ENCODE measurements at places on chromosomes 4 and X.

GRCh38 chr4:156889616-156890594 lies 81.7 kb downstream of the PDGFC start:
- DNase-seq = no peak

GRCh38 chr4:182746876-182747275 lies 170.3 kb downstream of the DCTD start:
- DNase-seq = no peak

- no peak for DNase-seq
These were observed 3.9 kb upstream of the SULT1B1 start for GRCh38 chr4:69764311-69764710.

GRCh38 chr4:147830102-147830463 lies 98.2 kb downstream of the ARHGAP10 start:
- DNase-seq = no peak

GRCh38 chr4:38987491-38987890 lies 44.7 kb downstream of the TMEM156 start:
- DNase-seq = no peak

DNA sequence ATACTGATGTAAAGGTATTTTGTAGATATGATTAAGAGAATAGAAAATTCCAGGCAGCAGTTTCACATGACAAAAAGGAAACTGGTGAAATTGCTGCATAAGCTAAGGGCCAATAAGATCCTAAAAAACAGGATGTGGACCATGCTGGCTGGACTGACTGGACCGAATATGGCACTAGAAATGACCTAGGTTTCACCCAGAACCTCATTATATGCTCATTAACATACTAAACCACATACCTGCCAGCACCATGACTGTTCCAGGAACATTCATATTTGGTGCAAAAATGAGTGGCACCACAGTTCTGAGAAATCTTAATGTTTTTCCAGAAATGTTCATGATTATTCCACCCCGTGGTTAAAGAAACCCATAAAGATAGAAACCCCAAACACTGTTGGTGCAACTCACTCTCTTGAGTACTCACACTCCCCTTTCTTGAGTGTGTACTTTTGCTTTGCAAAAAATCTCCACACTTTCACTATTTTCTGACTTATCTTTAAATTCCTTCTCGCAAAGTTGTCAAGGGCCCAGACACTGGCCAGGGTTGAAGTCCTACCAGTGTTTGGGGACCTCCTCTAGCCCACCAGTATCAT lies 74.0 kb downstream of the FANCB start:
- DNase-seq = no peak

- DNase-seq = no peak
These were observed 5.0 kb downstream of the P2RY10 start for GRCh38 chrX:78950009-78950835.

DNA sequence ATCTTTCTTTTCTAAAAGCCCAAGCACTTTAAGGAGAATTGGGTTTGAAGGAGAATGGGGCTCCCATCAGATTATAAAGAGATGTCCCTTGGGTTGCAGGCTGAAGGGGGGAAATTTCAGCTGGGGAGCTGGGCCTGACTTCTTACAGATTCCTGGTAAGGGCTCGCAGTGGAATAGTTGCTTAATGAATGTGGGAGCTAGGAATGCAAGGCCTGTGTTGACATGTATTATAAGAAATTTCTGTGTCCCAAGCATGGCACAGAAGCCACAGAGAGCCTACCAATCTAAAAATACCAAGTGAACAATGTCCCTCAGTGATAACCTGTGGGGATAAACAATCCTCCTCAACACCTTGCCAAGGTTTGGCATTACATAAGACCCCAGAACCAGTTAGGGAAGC lies 39.3 kb upstream of the WNK3 start:
- DNase-seq = no peak

- DNase-seq = no peak
These were observed 58.2 kb downstream of the PDE5A start for GRCh38 chr4:119570401-119570800.

GRCh38 chr4:153152501-153153338 lies 51.5 kb upstream of the TRIM2 start:
- peak; percentile 73 for DNase-seq

GRCh38 chr4:47210828-47211227 lies 179.5 kb downstream of the GABRB1 start:
- no peak for DNase-seq

DNA sequence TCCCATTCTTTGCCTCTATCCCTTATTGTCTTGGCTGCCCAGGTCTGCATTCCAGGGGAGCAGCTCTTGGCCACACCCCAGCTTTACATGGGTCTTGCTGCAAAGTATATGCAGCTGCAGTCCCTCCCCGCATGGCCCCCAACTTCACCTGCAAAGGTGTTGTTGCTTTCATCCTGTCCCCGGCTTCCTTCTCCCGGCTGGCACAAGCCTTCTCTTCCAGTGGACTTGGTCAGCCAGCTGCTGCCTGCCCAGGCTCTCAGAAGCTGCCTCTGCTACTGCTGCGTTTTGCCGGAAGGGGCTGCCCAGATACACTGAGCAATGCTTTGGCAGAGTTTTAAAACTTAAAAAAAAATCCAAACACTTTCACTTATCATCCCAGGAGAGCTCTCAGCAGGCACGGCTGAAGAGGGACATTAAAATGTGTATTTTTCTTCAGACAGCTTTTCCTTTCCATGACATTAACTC lies 121.2 kb upstream of the PDLIM3 start:
- DNase-seq = peak; percentile 3

- DNase-seq = peak; percentile 19
These were observed 26.6 kb upstream of the MAN2B2 start for GRCh38 chr4:6548201-6548881.

GRCh38 chrX:44072631-44073030 lies 99.4 kb upstream of the NDP start:
- no peak for DNase-seq

DNA sequence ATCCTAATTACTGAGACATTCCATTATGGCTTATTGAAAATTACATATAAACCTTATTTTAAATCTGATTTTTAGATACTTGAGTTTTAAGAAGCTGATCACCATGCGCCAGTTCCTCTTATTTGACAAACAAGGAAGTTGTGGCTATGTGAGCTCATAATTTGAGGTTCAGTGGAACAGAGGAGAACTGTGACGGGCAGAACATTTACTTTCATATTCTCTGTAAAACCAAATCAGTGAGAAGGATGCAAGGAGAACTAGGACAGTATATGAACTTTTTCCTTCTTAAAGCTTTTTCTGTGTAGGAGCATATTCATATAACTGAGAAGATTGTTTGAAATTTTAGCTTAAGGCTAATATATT lies 25.3 kb downstream of the STIM2 start:
- no peak for DNase-seq

- no peak for DNase-seq
These were observed 2.3 kb downstream of the PGRMC2 start for GRCh38 chr4:128285085-128285997.

DNA sequence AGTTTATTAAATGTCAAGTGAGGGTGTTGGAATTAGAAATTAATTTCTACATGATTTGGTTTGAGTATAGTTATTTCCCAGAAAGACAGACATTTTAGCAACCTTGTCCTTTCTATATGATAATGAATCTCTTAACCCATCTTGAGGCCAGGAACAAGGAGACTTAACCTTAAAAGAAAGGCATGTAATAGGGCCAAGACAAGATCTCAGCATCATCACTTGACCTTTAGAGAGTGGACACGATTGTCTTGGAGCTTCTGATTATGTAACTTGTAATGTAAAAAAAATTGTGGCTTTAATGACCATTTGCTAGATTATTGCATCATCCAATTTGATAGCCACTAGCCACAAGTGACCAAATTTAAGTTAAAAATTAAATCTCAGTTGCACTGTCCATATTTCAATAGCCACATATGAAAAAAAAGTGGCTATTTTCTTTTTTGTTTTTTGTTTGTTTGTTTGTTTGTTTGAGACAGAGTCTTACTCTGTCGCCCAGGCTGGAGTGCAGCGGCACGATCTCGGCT lies 13.5 kb upstream of the FOXO4 start:
- DNase-seq = no peak

- no peak for DNase-seq
These were observed 90.8 kb downstream of the COL25A1 start for GRCh38 chr4:109211671-109212070.

- no peak for DNase-seq
These were observed 146.0 kb upstream of the CPEB2 start for GRCh38 chr4:14856062-14856933.

GRCh38 chr4:165199286-165199685 lies 8.1 kb upstream of the KLHL2 start:
- no peak for DNase-seq

- no peak for DNase-seq
These were observed 22.7 kb upstream of the MSN start for GRCh38 chrX:65644621-65645289.

DNA sequence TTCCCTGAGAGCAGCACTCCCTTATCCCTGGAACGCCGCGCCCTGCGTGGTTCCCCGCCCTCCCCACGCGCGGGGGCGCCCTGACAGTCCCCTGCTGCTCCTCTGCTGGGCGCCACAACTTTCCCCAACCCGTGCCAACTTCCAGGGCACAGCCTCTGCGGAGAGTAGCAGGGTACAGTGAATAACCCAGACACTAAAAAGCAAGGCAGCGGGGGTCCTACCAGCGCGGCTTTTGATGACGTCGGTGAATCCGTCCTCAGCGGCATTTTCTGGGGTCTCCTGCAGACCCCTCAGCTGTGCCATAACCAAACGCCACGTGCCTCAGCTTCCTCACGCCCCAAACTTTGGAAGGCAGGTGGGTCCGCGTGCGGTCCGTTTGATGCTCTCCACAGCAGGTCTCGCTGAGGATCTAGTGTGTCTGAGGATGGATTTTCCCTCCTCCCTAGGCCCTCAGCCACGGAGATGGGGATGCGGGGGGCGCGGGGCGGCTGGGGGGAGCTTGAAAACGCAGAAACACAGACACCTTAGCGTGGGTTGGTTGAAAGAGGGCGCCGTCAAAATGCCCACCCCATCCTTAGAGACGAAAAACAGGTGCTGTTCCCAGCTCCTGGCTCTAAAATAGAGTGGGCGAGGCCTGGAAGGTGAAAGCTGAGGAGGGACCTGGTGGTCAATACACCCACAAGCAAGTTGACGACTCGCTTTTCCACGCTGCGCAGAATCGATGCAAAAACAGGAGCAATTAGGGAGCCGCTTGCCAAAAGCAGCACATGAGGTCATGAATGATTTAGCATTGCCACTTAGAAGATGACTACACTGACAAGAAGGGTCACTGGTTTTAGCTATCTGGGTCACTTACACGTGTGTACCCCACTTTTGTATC lies 405.6 kb downstream of the FAM47A start:
- DNase-seq = no peak

- DNase-seq = no peak
These were observed 81.4 kb downstream of the RBM47 start for GRCh38 chr4:40548256-40548655.

DNA sequence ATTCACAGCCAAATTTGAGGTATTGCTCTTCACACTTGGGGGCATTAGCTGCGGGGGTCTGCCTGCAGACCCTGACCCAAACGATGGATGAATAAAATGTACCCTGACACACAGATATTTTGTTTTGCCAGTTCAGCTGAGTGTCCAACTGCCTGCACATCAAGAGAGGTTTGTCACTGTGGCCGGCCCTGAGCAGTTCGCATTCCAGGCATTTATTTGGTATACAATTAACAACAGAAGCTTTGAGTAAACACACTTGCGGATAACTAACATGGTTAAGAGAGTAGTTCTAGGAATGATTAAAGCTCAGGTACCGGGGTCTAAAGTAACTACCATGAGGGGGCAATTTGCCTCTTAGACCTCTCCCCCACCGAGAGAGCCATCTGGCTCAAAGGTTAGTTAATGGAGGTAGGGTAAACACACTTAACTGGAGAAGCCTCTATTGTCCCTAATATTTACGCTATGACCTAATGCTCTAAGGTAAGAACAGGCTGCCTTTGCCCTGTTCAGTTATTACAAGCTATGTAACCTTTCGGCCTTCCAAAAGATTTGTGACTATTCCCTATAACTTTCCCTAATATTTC lies 162.0 kb downstream of the SNCA start:
- DNase-seq = peak; percentile 82

DNA sequence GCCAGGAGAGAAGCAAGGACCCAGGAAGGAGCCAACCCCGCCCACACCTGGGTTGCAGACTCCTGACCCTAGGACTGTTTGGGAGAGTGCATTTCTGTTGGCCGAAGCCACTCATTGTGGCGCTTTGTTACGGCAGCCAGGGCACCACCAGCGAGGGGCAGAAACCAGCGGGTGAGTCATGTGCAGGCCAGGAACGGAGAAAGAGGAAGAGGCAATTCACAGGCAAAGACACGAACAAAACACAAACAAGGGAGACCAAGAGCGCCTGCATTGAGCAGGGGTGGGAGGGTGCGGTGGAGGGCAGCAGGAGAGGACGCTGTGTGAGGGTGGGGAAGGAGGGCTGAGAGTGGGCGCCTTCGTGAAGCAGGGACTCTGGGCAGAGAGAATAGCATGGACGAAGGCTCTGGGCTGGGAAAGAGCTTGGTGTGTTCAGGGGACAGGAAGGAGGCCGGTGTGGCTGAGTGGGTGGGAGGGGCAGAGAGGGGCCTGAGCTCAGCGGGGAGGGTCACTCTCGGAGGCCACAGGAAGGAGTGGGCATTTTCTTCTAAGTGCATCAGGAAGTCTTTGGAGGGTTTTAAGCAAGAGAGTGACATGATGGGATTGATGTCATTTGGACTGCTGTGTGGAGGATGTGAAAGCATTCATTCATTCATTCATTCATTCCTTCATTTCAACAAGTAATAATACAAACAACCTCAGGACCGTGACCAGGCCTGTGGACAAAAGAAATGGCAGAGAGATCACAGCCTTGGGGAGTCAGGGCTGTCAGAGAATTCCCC lies 12.2 kb upstream of the WFS1 start:
- no peak for DNase-seq

GRCh38 chrX:115889121-115889890 lies 281.2 kb upstream of the AGTR2 start:
- no peak for DNase-seq

- DNase-seq = no peak
These were observed 70.6 kb downstream of the CLNK start for GRCh38 chr4:10613926-10614478.

GRCh38 chr4:104418286-104418685 lies 76.4 kb downstream of the CXXC4 start:
- DNase-seq = no peak

DNA sequence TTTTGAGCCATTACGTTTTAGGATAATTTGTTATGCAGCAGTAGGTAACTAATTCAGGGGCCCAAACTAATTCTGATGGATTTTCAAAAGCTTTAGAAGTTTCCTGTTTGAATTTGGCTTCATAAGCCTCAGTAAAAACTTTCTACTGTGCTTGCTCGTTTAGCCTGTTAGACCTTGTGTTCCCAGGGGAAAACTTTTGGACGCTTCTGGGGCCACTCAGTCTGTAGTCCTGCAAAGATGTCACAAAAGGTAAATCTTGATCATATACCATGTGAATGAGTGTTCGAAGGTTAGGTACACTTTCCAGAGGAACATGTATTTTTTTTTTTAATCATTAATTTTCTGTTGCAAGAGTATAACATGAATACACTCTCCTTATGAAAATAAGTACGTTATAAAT lies 70.7 kb downstream of the SUPT20HL2 start:
- DNase-seq = no peak

DNA sequence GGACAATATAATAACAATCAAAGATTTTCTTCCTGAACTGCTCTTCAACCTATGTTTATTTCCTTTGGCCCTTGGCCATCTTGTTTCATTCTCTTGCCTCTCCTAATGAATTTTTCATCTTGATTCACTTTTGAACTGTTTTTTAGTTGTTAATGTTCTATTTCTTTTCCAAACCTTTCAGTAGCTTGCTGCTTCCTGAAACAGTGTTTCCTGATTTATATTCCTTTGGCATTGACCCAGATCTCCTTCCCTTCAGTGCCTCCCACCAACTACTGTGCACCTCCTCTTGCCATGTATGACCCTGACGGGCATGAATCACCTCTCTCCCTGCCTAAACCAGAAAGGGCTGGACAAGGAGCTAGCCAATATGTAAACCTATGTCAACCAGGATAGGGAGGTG lies 25.6 kb upstream of the SPP1 start:
- DNase-seq = no peak
